ENCODE measurements at places on chromosomes 16 and 17.

DNA sequence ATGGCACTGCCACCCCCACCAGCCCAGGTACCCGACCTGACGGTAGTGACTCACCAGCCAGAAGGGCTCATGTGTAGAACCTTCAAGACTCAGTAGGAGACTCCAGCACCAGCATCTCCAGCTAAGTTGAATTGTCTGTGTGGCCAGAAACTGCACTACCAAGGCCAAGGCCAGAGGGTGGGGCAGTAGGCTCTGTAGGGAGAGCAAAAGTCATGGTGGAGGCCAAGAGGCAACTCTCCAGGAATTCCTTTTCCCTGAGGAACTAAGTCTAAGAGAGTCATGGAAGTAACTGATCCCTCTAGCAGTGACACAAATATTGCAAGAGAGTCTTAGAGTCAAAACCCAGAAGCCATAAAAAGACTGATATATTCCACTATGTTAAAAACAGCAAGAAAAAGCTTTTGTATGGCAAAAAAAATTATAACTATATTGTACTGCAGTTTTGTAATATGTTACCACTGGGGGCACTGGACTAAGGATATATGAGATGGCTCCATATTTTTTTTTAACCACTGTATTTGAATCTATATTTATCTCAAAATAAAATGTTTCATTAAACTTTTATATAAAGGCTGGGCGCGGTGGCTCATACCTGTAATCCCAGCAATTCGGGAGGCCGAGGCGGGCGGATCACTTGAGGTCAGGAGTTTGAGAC is 30.2 kb upstream of the GUCY2D start:
- no peak for DNase-seq

DNA sequence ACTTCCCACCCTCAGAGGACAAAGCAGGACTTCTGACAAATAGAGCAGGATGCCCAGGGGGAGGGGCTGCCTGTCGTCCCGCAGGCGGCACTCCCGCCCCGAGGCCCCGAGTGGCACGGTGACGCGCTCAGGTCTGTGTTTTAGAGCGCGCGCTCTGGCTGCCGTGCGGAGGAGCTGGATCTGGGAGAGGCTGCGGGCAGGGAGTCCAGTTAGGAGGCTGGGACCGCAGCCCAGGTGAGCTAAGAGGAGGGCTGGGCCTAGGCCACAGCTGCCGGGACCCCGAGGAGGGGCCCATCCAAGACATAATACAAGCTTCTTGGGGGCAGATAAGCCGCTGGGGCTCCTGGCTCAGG is 6.4 kb downstream of the DOC2A start:
- DNase-seq, result no peak

GRCh38 chr16:12337871-12338655 is 361.5 kb downstream of the SNX29 start:
- DNase-seq, result no peak

GRCh38 chr16:48591976-48592375 is 18.0 kb downstream of the N4BP1 start:
- DNase-seq, result no peak

DNA sequence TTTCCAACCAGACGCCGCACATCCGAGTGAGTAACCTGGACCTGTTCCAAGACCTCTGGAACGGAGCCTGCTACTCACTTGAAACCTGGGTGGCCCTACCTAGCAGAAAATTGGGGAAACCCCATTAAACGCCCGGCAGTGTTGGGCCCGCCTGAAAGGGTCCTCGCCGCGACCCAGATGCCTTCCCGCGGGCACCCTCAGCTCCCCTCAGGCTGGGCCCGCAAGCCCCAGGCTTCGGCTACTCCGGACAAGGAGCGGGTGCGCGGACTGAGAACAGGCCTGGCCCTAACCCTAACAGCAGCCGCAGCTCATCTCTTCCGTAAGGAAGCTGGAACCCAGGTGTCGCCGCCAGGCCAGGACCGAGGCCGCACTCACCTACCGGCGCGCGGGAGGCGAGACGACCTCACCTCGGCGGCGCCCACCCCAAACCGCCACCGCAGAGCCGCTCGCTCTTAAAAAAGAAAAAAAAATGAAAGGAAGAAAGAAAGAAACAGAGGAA is 344 bp downstream of the PSME3IP1 start:
- peak; percentile 10 for DNase-seq

DNA sequence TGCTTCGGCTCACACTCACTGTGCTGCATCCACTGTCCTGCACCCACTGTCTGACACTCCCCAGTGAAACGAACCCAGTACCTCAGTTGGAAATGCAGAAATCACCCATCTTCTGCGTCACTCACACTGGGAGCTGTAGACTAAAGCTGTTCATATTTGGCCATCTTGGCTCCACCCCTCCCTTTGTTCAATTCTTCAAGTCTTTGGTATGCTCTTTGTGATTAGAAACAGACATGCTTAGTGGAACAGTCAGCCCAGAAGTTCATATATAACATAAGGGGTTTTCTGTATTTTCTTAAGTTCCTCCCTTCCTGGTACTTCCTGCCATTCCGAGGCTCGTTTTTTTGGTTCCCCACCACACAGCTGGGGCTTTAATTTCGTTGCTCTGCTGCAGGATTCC is 398.5 kb upstream of the DYNLRB2 start:
- no peak for DNase-seq

DNA sequence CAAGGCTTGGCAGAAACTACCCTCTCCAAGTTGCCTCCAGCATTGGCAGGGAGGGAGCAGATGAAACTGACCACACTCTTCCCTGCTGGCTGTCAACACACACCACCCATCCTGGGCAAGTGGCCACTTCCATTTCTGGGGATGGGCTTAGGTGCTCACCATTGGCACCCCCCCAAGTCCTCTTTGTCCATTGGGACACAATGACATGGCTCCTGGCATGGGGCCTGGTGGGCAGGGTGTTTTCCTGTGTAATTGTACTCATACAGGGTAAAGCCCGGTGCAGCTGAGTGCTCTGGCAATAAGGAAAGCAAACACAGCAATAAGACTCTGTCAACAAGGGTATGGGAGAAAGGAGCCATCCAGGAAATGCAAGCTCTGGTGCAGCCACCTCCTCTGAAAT is 22.6 kb downstream of the SCNN1B start:
- no peak for DNase-seq

DNA sequence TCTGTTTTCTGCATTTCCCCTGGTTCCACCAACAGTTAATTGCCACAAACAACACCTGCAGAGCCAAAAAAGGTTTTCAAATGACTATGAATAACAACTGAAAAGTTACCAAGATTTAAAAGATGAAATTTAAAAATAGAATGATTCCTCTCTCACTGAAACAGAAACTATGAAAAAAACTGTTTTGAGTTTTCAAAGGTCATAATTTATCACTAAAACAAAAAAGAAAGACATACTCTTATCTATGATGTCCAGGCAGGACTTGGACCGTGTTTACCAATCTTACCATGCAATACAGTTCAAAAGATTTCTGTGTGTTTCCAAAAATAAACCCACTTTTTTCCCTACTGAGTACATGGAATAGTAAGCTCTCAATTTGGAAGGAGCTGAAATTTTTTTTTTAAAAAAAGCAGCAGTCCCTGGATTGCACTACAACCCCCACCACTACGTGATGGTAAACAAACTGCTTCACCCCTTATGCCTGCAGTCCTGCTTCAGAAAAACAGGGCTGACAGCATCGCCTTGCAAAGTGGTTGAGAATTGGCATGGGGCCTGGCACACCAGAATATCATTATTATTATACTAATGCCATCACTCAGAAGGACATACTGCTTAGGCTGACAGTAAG is 8.5 kb downstream of the TXNDC11 start:
- DNase-seq, result peak; percentile 8

GRCh38 chr16:49547448-49547847 is 173.8 kb downstream of the C16orf78 start:
- peak; percentile 35 for DNase-seq

- no peak for DNase-seq
Measured at GRCh38 chr16:54233615-54234014, 53.0 kb downstream of the IRX3 start.

- DNase-seq, result no peak
Measured at GRCh38 chr16:65667011-65667578, 545.2 kb upstream of the CDH11 start.

DNA sequence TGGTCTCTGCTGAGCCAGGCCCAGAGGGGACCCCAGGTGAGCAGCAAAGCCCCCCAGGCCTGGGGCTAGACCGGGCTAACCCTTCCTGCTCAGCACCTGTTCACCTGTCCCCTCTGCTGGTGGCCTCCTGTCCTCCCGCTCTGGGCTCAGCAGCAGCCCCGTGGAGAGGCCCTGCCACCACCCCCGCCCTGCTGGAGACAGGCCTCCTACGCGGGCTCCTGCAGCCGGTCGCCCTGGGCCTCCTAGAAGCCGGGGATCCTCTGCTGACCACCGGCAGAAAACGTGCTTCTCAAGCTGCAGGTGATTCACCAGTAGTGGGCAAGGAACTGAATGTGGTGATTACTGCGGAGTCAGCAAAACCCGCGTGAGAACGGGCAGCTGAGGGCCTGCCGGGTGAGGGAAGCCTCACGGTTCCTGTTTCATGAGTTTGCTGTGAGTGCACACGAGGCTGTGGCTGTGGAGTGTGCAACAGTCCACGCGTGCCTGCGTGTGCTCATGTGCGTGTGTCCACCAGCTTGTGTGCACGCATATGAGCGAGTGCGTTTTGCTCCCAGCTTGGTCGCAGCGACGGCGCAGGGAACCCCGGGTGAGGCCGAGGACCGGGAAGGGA is 792 bp downstream of the SECTM1 start:
- DNase-seq, result no peak

GRCh38 chr16:2469399-2470233 is 1.5 kb upstream of the NTN3 start:
- peak; percentile 39 for DNase-seq

GRCh38 chr16:53991754-53992378 is 287.9 kb downstream of the FTO start:
- DNase-seq, result no peak

DNA sequence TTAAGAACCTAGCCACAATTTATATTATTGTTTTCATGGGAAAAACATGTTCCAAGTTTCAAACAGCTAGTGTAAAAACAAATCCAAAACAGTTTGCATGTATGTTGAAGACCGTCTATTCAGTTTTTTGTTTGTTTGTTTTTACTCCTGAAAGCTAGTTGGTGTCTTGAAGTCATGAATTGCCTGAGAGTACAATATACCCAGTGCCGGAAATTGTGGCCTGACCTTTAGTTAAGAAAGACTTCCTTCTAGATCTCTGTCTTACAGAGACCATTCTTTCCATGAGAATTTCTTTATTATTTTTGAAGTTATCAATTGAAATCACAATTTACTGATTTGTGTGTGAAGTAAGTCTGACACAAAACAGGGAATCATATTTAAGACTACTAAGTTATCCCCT is 474.8 kb downstream of the KCNJ2 start:
- DNase-seq, result no peak

DNA sequence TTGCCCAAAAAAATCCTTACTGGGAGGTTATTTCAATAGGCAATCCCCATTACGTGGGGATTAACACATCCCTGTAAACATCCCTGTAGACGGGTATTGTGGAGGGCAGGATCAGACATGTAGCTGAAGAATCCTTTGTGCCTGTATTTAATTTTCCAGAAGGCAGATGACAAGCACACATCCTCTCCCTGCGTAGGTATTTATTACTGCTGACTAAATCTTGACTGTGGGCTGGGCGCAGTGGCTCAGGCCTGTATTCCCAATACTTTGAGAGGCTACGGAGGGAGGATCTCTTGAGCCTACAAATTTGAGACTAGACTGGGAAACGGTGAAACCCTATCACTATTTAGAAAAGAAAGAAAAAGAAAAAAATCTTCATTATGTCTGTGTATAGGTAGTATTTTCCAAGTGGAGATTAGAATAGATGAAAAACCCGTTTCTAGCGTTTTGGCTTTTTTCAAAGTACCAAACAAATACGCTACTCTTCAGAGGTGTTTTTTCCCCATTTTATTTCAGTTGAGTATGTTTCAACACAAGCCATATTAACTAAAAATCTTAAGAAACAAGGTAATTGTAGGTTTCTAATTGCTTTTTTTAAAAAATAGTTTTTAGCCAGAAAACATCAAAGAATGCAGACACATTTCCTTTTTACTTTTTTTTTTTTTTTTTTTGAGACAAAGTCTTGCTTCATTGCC is 1.5 kb upstream of the MARF1 start:
- peak; percentile 10 for DNase-seq

- DNase-seq, result no peak
Measured at GRCh38 chr17:81350320-81350890, 44.9 kb upstream of the BAHCC1 start.

DNA sequence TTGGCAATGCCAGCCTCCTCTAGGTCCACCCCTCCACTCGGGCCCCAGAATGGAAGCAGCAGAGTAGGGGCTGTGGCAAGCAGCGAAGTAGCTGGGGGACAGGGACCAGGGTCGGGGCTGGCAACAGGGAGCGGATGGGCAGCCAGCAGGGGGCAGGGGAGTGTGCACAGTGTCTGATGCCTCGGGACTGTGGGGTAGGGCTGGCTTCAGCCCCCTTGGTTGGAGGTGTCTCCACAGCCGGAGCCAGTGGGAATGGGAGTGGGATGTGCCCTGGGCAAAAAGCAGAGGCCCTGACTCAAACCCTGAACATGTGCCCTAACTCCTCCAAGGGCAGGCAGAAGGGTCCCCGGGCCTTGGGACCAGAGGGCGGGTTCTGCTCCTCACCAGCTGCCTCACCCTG is 18.5 kb upstream of the ARHGAP27 start:
- DNase-seq, result no peak

DNA sequence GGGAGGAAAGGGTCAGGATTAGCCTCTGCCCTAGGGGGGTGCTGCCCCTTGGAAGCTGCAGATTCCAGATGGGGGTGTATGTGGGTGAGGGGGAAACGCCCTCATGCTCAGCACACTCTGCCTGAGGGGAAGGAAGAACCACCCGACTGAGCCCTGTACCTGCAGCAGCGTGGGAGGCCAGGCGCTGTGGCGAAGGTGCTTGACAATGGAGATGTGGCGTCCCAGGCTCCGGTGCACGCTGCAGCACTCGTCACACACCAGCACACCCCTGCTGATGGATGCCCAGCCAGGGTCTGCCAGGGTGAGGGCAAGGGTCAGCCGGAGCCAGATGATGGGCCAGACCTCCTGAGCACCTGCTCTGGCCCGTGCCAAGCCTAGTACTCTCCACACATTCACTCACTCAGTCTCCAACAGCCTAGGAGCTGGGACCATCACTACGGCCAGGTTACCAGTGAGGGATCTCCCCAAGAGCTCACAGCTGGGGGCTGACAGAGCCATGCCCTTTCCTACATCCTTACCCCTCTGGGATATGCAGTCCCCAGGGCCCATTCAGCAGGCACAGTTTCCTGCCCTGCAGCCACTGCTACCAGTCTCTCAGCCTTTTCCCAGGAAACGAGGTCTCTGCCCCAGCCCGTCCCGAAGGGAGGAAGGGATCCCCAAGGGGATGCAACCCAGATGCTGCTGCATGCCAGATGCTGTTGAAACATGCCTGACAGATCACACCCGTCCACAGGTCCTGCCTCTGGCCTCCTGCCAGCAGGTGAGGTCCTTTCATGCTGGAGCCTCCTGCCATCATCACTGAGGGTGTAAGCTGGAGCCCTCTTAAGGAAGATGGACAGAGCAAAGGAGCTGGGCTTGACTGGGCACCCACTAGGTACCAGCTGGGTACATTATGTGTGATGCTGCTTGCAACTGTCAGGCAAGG is 5.9 kb downstream of the GIT1 start:
- DNase-seq, result peak; percentile 59

GRCh38 chr17:54280741-54281140 is 458.0 kb downstream of the KIF2B start:
- DNase-seq, result no peak

- peak; percentile 26 for DNase-seq
Measured at GRCh38 chr17:77378318-77379064, 237.7 kb downstream of the SEC14L1 start.

GRCh38 chr17:77581480-77581879 is 377.0 kb upstream of the TNRC6C start:
- no peak for DNase-seq

Measured in NCI-H1694 treated with DMSO at 0.1 percent for 48 hours (cell line).